ENCODE measurements at places on chromosomes 4 and X.

DNA sequence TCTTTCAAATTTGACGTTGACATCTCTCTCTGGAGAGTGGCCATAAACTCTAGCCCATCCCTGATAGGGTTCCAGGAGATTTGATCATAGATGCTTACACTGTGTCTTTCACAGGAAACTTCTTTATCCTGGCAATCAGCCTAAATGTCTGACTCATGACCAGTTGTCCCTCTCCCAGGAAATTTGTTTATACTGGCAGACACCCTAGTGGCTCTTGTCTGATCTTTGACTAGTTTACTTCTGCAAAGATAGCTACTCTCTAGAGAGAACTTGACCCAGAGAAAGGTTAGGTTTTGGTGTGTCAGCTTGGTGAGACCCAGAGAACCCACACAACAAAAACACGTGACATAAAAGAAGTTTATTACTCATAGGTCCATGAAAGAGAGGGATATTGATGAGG is 509.8 kb downstream of the CENPC start:
- DNase-seq = no peak

GRCh38 chr4:184782731-184783373 is 42.9 kb downstream of the ACSL1 start:
- DNase-seq = no peak

- no peak for DNase-seq
Observed at GRCh38 chr4:33924811-33925210, 2319.5 kb downstream of the ARAP2 start.

GRCh38 chrX:1751781-1752180 is 136.9 kb downstream of the ASMT start:
- DNase-seq = no peak

GRCh38 chrX:40581336-40581920 is 658 bp downstream of the ATP6AP2 start:
- DNase-seq = peak; percentile 4

- no peak for DNase-seq
Observed at GRCh38 chrX:151870602-151871001, 42.1 kb upstream of the MAGEA4 start.

- no peak for DNase-seq
Observed at GRCh38 chr4:39568805-39569204, 41.6 kb upstream of the UGDH start.

All from activated CD4-positive, alpha-beta T cell treated with anti-CD3 and anti-CD28 coated beads, Interleukin-2, amount 50 U/mL, for 1 hour (primary cell).